Fibroblast of villous mesenchyme (primary cell): ENCODE measurements at places on chromosomes 2 and 18. TPM values are rescaled to one million over a fixed set of nuclear protein-coding genes. Genes with fewer than 3 reads are reported as not detected.

GRCh38 chr2:241857572-241858121 is 1.0 kb downstream of the PDCD1 start:
- DNase-seq: no peak

The GPR35 gene
- 0.32 and 0.43 TPM in 2 replicates for total RNA-seq

DNA sequence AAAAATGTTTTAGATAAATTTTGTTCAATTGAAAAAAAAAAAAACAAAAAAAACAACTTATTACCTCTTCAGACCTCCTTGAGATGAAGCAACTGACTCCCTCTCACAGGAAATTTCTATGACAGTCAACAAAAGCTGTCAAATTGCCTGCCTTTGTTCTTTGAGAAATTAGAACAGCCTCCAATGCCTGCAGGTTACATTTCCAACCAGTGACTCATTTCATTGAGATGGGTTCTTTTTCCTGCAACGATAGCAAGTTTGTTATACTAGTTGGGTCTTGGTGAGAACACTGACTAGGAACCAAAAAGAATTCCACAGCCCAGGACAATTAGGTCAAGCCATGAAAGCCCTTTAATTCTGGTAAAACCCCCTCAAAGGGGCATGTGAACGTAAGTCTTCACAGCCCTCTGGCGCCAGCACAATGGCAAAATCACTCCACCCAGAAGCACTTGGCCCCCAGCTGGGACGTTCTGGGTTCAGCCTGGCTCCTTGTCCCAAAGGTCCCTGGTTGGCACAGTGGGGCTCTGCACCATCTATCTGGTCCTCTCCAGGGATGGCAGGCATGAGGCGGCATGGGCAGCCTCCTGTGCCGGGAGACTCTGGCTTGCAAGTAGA is 87.0 kb downstream of the SPP2 start:
- peak; percentile 6 for DNase-seq

The C2orf15 gene
- total RNA-seq: not detected in 2 replicates

- no peak for DNase-seq
Measured at GRCh38 chr18:80232030-80232429, 15.3 kb downstream of the PARD6G start.

DNA sequence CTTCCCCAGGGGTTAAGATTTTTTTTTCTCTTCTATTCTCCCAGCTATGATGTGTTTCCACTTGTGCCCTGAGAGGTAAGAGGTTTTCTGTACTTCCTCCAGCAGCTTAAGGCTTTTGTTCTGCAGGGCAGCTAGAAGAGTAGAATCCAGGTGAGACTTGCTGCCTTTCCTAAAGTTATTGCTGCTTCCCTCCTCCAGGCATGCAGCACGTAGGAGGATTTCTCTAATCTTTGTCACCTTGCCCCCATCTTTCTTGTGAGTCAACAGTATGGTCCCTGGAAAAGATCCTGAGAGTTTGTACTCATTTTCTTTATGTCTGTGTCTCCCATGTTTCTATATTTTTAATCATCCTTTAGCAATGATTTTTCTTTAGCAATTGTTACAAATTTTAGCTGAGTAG is 462.2 kb downstream of the SETBP1 start:
- no peak for DNase-seq

The IL1RL1 gene
- total RNA-seq: 0.32 and 1.3 TPM in 2 replicates

DNA sequence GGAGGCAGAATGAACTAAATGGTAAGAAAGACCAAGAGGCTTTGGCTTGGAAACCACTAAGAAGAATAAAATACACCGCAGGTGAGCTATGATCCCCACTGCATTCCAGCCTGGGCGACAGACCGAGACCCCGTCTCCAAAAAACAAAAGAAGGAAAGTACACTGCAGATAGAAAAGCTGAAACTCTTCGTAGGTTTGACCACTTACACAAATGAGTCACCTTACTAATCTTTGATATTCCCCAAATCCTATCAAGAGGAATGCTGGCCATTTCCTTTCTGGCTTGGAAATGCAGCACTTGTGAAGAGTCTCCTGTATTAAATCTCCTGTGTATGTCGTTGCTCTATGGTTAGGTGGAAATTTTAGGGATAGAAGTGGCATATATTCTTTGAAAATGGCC is 108.8 kb downstream of the MTCL1 start:
- DNase-seq: peak; percentile 76

The PPP1CB gene
- 172 and 279 TPM in 2 replicates for total RNA-seq

DNA sequence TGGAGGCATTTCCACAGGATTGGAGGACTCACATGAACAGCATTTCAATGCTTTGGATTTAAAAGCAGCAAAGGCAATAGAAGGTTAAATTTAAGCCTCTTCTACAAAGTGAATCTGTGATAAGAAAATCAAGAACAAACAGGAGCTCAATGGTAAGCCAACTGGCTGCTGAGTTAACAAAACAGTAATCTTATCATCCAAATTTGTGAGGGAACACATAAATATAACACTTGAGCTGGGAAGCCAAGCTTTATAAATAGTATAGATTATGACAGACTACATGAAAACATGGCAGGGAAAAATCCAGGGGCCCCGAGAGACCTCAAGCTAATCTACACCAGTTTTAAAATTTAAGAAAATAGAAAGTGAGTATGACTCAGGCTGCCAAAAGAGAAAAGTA is 108.5 kb upstream of the PGAP1 start:
- DNase-seq: no peak

The UNC80 gene
- not detected in 2 replicates for total RNA-seq

DNA sequence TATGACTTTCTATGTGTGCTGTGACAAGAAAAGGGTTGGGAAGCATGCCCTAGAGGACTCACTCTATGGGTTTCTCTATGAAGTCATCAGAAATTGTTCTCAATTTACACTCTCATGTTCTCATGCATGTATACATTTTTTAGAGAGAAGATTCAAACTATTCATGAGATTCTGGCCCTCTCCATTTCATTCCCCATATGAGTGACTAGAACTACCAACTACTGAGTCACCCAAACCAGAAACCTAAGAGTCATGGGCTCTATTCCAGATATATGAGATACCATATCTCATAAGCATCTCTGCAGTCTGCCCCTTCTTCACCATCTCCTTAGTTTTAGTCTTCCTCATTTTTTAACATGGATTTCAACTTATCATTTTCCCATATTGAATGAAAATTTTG is 87.7 kb downstream of the EXOC6B start:
- DNase-seq: no peak

DNA sequence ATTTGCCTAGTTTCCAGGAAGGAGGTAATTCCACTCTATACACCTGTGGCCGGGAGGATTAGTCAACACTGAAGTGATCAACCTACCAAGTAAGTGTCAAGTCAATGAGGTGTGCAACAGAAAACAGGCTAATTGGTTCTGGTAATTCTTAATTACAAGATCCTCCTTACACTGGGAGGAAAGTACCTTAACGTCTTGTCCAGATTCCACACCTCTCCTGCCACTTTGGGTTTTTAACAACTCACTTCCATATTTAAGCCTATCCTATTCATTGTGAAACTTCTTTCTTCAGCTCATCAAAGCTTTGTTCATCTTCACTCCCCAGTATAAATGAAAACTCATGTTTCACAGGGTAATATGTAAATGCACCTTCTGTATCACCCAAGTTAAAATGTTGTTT is 22.0 kb upstream of the MAP4K4 start:
- no peak for DNase-seq

DNA sequence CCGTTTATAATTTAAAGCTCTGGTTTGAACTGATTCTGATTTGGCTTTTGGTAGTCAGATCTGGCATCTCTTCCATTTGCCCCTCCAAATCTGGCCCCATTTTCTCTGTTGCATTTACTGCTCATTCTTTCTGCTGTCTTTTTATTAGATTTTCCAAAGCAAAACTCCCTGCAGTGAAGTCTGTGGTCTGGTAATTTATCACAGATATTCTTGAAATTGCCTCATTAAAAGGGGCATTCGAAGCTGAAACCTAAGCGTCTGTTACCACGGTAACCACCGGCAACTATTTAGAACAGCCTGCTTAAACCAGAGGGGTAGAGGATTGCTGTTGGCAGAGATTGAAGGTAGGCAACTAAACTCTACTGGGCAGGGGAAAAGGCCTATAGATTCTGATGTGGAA is 111.5 kb upstream of the UPP2 start:
- no peak for DNase-seq

DNA sequence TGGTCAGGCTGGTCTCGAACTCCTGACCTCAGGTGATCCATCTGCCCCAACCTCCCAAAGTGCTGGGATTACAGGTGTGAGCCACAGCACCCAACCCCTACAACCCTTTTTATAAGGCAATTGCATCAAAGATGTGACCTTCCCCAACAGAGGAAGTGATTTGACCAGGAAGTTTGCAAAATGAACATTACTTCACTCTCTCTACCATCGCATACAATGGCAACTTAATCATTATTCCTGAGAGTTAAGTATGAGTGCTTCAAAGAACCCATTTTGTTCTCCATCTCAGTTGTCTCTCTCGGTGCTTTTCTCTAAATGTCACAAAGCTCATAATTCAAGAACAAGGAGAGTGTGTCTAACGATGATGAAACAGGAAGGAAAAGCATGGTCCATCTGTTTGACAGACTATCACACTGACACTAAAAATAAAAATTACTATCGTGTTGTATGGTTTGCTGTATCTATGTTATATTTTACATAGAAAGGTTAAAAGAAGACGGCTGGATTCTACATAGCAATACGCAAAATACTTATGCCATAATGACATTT is 18.1 kb upstream of the CREG2 start:
- no peak for DNase-seq

The PCARE gene
- total RNA-seq: not detected in 2 replicates

The PSMD14 gene
- total RNA-seq: 97.3 and 121 TPM in 2 replicates

The DYNAP gene
- not detected in 2 replicates for total RNA-seq

GRCh38 chr2:190431907-190432306 is 23.8 kb downstream of the MFSD6 start:
- DNase-seq: no peak

GRCh38 chr2:155070489-155070888 is 372.0 kb downstream of the KCNJ3 start:
- DNase-seq: no peak

DNA sequence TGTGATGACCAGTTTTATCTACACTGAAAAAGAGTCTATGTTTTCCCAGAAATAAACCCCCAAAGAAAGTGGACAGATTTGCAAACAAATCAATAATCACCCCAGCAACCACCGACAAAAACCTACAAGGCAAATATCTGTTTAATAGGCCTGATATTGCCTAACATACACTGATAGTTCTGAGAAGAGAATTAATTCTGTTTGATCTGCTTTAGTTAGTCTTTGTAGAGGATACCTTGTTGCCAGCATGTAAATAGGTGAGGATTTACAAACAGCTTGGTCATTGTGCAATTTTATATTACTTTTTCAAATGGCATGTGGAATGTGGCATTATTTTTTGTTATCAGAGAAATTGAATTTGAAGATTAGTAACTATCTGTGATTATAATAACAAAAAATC is 86.5 kb downstream of the DCC start:
- no peak for DNase-seq

- peak; percentile 94 for DNase-seq
Measured at GRCh38 chr2:218397820-218398436, 1.7 kb upstream of the CTDSP1 start.

GRCh38 chr2:70469435-70469834 is 84.2 kb downstream of the TGFA start:
- no peak for DNase-seq

DNA sequence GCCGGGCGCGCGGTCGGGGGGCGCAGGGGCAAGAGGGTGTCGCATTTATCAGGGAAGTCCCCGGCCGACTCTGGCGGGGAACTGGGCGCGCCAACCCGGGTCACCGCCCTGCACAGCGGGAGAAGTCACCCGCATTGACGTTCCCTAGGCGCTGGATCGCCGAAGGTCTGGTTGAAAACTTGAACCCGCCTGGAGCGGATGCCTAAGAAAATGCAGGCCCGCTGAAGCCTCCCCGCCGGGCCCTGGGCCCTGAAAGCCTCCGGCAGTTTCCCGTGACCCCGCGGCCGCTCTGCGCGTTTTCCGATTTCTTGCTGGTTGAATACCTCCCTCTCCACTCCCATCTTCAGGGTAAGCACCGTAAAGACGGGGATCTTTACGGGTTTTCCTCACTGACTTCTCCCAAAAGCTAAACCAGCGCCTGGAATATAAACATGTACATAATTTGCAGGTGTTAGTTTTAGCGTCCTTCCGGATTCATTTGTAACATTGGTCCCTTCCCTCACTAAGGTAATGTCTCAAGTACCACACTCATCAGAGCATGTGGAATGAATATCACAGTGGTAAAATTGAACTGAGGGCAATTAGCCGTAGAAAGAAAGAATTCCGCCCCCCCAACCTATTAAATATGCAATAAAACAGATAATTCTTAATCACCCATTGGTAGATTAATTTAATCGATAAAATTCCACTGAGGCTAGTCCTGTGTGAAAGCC is 675 bp upstream of the SPIRE1 start:
- peak; percentile 50 for DNase-seq

DNA sequence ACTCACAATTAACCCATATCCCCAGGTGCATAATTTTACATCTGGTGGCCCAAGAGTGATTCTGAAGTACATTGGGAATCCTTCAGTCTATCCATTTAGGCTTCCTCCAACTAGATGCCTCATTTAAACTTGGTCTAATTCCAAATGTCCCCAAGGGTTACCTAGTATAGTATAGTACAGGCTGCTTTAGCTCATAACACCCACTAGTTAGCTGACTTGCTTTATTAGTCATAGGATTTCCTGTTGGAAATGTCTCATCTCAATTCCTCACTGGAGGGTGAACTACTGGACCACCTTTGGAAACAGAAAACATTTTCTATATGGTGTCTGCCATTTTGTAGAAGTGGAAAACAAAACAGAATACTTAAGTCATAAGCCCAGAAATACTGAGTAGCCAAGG is 202.5 kb upstream of the SESTD1 start:
- no peak for DNase-seq

GRCh38 chr2:127829845-127830246 is 18.9 kb upstream of the WDR33 start:
- no peak for DNase-seq

DNA sequence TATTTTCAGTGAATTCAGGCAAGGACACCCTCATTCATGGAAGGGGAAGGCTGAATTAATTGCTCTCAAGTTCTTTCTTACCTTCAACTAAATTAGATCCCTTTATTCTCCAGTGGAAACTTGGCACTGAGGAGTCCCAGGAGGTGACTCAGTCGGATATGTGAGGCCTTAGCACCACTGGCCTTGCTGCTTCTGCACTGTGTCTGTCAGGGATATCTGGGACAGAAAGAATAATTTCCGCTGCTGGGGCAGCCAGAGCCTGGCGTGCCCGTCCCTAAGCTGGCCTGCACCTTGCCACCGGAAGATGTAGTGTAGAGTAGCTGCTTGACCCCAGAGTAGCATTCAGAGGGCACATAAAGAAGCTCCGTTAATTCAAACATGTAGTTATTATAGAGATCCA is 53.4 kb downstream of the LIMS1 start:
- peak; percentile 78 for DNase-seq

The MAB21L4 gene
- total RNA-seq: not detected in 2 replicates
